Stimulated activated naive B cell treated with anti-CD40 and anti-IgM and Interleukin-4, amounts not matched to agents 10 μg/mL and 1 μg/mL and 100 μg/mL, for 72 hours (primary cell): ENCODE measurements at places on chromosomes 6 and 20.

DNA sequence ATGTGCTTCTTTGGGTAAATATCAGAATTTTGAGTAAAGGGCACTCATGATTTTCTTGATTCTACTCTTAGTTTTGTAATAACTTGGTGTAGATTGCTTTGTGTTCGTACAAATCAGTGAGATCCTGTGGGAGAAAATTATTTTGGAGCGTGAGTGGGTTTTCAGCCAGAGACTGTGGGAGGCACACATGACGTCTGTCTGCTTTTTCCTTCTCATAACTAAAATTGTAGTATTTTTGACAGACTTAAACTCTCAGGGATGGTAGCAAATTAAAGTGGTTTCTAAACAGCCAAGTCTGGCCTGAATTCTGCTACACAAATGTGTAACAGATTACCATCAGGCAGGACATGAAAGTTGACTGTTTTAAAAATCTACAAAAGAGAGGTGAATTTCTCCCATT is 222.6 kb downstream of the OTOR start:
- DNase-seq, result no peak

GRCh38 chr20:53738945-53739798 is 145.5 kb upstream of the ZNF217 start:
- no peak for DNase-seq

DNA sequence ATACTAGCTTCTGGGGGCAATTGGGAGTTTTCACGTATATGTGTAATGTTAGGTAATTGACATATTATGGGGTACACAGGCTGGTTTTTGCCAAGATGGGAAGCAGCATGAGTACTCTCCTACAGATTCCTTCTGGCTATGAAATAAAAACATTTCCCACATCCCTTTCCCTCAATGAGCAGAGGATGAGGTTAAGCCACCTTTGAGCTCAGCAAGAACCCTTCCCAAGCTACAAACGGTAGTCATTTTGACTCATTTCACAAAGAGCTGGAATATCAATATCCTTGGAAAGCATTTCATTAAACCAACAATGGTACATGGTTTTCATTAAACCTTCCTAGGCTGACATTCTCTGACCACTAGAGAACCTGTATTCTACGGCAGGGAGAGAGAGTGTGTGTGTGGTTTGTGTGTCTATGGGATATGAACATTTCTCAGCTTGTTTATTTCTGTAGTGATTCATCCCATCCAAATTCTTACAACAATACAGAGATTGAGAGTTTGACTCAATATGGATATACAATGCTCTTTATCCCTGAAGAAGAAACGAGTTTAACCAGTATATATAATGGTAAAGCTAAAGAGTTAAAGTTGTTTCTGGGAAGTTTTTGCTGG is 119.5 kb downstream of the ARHGAP18 start:
- DNase-seq, result no peak

DNA sequence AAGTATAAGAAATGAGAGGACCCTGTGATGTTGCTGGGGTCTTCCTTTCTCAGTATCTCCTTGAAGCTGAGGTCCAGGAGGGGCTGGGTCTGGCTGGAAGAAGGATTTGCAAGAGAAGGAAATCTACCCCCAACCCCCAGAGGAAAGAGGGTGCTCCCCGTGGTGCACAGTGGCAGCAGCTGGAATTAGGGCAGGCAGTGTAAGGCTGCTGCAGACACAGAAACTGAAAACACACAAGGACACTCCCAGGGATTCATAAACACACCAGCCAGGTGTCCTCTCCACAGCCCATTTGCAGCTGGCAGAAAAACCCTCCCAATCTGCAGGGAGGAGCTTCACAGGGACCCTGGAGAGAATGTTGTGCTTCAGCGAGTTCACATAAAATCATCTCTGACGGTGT is 297.2 kb downstream of the CDH26 start:
- DNase-seq, result no peak

- no peak for DNase-seq
Measured at GRCh38 chr6:112237595-112237994, 16.8 kb downstream of the LAMA4 start.

DNA sequence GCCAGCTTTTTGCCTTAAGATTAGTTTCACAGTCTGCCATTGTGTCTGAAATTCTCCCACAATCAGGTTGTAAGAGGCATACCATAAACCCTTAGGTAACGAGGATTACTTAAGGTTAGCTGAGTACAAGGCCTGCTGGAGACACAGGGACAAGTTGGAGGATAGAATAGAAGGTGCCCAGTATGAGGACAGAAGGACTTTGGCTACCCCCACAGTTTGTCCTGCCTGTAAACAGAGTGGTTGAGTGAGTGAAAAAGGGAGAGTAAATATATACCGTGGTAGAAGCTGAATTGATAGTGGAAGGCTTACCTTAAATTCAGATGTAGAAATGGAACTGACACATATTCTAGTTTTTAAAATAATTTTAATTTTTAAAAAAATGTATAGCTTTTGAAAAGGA is 19.3 kb downstream of the RPRD1B start:
- DNase-seq, result no peak

GRCh38 chr6:140079328-140079727 is 704.9 kb upstream of the CITED2 start:
- no peak for DNase-seq

GRCh38 chr6:167786853-167787675 is 39.6 kb upstream of the AFDN start:
- no peak for DNase-seq

GRCh38 chr6:15628499-15629131 is 34.2 kb downstream of the DTNBP1 start:
- no peak for DNase-seq

DNA sequence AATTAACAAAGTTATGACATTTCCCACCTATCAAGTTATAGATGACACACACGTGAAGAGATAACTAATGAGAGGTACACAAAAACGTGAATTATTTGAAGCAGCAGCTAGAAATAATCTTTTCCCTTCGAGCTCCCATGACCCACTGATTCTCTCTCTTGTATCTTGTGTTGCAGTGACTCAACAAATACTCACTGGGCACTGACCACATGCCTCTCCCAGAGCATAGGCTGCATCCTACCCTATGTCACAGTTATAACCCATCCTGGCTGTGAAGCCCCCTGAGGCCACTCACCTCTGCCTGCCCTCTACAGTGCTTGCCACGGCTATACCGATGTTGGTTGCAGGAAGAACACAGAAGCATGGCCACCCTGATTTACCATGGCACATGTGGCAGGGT is 91.8 kb downstream of the INSM1 start:
- DNase-seq, result no peak

DNA sequence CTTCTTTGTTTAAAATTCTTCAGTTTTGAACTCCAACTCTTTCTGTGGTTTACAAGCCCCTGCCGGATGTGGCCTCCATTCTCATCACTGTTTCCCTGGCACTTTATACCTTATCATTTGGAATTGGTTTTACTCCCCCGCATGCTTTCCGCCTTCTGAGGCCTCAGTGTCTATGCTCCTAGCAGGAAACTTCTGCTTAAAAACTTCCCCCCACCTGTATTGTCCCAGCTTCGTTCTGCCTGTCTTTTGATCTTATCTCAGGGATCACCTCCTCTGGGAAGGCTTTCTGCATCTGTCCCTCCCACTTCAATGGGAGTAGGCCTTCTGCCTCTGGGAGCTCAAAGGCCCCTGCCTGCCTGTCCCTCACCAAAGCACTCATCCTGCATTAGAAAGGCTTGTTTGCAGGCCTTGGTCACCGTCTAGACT is 3.4 kb upstream of the ANGPT4 start:
- no peak for DNase-seq

- DNase-seq, result no peak
Measured at GRCh38 chr20:21074605-21075336, 31.4 kb downstream of the LINC00237 start.

- no peak for DNase-seq
Measured at GRCh38 chr6:147046141-147046877, 157.9 kb upstream of the STXBP5 start.

DNA sequence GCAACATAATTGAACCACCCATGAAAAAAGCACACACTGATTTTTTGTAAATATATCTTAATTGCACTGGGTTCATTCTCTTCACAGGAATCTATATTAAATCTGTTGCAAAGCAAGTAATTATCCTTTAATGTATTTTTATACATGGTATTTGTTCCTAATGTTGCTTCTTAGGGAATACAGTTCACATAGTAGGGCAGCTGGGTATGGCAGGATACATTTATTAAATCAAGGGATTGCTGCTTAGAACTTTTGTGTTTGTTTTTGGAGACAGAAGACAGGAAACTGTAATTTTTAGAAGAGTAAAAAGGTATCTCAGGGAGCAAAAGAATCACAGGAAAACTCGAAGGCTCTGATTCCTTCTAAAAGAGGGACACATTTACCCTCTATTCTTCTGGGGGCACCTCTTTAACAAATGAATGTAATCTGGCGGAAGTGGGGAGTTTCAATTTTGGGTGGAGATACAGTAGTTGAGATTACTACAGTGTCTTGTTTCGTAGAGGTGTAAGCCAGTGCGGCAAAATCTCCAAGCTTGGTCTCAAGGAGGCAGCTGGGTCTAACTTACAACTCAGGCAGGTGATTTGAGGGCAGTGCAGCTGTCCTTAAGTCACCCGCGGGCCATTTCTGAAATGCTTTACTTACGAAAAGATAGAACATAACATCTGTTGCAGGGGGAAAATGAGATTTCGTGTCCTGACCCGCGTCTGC is 812 bp upstream of the SMIM13 start:
- peak; percentile 31 for DNase-seq

- no peak for DNase-seq
Measured at GRCh38 chr6:28124971-28125353, 553 bp downstream of the ZSCAN16 start.

- no peak for DNase-seq
Measured at GRCh38 chr6:6166064-6166463, 154.4 kb downstream of the F13A1 start.

DNA sequence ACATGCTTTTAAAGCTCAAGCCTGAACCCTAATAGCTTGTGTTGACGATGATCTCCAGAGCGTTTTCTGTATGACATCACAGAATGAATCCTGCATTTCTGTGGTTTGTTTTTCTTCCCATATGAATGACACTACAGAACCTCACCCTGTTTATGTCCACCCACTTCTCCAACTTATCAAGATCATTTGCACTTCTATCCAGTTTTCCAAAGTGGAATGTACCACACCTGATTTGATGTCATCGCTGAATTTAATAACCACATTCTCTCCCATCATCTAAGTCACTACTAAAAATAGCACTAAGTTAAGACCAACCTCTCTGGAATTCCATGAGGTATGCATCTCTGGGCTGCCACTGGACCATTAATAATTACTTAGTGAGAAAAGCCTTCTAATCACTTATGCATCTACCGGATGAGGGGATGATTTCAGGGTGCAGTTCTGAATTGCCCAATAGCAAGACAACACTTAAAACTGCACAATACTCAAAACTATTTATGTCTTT is 33.3 kb upstream of the CITED2 start:
- DNase-seq, result no peak

GRCh38 chr20:37911838-37912281 is 8.9 kb downstream of the VSTM2L start:
- DNase-seq, result no peak

- DNase-seq, result peak; percentile 16
Measured at GRCh38 chr6:27078734-27079357, 168.7 kb upstream of the PRSS16 start.

GRCh38 chr6:17224056-17224455 is 57.1 kb upstream of the RBM24 start:
- DNase-seq, result no peak

DNA sequence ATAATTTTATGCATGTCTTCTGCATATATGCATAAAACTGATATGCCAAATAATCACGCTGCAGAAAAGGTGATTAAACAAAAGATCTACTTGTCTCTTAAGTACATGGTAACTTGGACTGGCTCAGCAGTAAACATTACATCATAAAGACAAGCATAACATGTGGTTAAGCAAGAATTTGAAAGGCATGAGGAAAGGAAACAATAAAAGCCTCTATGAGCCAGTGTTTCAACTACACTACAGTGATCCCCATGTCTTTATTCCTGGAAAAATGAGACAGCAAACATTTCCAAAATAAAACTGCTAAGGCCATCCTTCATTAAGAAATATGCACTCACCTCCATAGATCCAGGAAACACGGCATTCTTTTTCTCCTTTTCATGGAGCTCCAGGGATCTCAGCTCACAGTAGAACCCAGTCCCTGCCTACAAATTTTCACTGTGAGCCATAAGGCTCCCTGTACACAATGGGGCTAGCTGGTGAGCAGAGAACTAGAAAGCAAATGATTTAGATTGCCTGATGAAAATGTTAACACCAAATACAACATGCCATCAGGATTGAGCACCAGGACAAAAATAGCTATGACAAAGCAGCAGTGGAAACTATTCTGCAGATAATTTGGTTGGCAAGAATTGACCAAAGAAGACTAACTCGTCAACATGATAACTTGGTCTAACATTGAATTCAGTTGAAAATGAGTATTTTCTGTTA is 156.1 kb downstream of the COL21A1 start:
- no peak for DNase-seq

- DNase-seq, result no peak
Measured at GRCh38 chr6:35195120-35195780, 18.5 kb upstream of the SCUBE3 start.

- no peak for DNase-seq
Measured at GRCh38 chr20:60054716-60055634, 96.8 kb downstream of the CDH26 start.

GRCh38 chr6:135268740-135269139 is 87.6 kb downstream of the MYB start:
- DNase-seq, result no peak

- no peak for DNase-seq
Measured at GRCh38 chr6:71187141-71187540, 101.5 kb upstream of the OGFRL1 start.

DNA sequence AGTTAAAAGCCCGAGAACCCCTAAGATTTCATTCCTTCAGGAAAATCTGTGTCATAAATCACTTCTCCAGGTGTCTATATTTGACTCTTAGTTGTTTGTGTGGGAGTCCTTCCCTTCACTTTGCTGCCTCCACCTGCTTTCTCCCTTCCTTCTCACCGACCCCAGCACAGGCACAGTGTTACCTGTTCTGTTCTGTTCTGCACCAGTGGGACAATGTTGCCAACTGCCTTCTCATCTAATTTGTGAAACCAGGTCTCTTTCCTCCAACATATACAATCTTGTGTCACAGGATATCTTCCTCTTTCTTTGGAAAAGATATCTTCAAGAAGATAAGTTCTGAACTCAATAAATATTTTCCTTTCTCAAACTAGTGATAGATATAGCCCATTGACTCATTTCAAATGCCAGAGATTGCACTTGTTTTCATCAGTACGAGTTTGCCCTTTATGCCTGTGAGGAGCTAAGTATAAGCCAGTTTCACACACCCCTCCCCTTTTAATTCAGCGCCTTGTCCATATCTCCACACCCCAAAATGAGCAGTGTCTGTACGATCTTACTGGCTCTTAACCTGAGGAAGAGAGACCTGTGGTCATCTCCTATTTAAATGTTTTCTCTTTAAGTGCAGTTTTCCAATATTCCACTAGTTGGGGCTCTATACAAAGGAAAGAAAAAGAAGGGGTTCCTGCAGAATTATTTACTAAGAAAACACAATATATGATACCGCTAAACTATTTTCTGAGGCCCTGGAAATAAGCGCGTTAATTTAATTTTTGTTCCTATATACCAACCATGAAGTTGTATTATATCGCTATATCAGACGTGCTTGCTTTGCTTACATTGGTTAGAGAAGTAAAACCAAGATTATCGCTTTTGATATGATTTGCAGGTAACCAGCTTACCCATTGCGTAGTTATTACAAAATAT is 81.6 kb upstream of the PREP start:
- no peak for DNase-seq
